Stimulated activated CD4-positive, alpha-beta T cell treated with anti-CD3 and anti-CD28 coated beads, Interleukin-1b, Interleukin-23, amount 100 ng/mL, for 1 hour (primary cell): ENCODE measurements at places on chromosomes 3 and 15.

DNA sequence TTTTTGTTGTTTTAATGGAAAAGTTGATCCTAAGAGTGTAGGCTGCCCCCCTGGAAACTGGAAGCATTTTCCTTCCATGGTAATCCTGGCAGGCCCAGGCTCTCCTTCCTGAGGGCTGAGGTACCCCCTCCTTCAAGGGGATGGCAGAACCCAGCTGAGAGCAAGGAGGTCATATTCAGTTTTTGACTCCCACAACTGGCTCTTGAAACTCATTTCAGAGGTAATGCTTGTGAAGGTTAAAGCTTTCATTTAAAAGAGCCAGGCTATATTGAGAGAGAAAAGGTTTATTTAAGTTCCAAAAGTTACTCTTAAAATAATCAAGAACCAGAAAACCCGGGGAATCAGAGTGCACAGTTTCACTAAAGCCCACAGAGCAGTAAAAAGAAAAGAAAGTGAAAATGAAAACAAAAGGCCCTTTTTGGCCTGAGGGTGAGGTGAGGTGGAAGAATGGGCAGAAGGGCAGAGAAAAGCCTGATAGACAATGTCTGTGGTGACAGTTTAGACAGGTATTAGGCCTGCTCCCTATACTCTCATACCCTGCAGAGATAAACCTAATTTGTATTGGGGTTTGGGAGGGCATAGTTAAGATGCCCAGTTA is 47.0 kb upstream of the RBP1 start:
- no peak for DNase-seq

GRCh38 chr3:126105691-126106187 is 21.8 kb upstream of the SLC41A3 start:
- no peak for DNase-seq

- no peak for DNase-seq
These were observed 11.6 kb downstream of the EAF1 start for GRCh38 chr3:15438983-15439382.

- no peak for DNase-seq
These were observed 419.5 kb upstream of the PROK2 start for GRCh38 chr3:72204452-72204851.

DNA sequence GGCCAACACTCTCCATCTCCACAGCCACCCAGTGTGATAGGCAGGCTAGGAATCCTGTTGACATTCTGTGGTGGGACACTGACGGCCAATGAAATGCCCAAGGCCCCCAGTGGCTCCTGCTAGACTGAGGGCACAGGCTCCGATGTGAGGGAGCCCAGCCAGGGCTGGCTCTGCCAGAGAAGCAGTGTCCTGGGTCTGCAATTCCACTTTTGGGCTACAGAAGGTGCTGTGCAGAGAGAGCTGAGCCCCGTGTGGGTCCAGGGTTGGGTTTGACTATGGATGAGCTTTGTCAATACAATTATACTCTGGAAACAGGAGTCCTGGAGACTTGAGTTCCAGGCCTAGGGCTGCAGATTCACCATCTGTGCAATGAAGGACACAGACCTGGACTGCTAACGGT is 55.7 kb upstream of the TMEM115 start:
- DNase-seq, result no peak

DNA sequence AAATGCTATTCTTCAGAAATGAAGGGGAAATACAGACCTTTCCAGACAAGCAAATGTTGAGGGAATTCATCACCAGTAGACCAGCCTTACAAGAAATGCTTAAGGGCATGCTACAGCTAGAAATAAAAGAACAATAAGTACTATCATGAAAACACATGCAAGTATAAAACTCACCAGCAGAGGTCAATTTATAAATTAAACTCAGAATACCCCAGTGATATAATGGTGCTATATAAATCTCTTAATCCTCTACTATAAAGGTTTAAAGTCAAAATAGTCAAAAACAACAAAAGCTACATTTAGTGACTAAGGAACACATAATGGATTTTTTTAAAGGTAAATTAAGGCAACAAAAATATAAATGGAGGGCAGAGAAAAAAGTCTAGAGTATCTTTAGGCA is 142.5 kb downstream of the CPNE4 start:
- DNase-seq, result no peak

- no peak for DNase-seq
These were observed 29.3 kb downstream of the RARRES1 start for GRCh38 chr3:158702815-158703481.

GRCh38 chr3:16484216-16484615 is 29.3 kb downstream of the RFTN1 start:
- no peak for DNase-seq

- DNase-seq, result no peak
These were observed 12.4 kb downstream of the NTRK3 start for GRCh38 chr15:88243895-88244787.

- DNase-seq, result no peak
These were observed 471.7 kb upstream of the MCTP2 start for GRCh38 chr15:93759629-93760028.

GRCh38 chr3:33047842-33048834 is 48.8 kb downstream of the GLB1 start:
- no peak for DNase-seq

- DNase-seq, result no peak
These were observed 157.7 kb downstream of the RPLP1 start for GRCh38 chr15:69610277-69610676.

DNA sequence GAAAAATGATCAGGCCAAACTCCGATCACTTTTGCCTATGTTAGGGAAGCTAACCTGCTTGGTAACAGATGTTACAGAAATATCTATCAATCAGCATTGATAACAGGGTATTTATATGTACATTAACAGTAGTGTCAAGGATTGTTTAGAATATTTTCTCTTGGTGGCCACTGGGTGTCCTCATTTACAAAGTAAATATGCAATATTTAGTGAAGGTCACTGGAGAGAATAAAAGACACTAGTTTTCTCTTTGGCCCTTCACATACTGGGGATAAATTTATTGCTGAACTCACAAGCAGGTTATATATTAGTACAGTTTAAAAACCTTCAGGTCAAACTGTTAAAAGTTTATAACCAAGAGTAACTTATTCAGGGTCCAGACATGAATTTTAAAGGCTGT is 69.0 kb downstream of the TIGIT start:
- DNase-seq, result no peak

- no peak for DNase-seq
These were observed 1.3 kb downstream of the NOP10 start for GRCh38 chr15:34341381-34342212.

DNA sequence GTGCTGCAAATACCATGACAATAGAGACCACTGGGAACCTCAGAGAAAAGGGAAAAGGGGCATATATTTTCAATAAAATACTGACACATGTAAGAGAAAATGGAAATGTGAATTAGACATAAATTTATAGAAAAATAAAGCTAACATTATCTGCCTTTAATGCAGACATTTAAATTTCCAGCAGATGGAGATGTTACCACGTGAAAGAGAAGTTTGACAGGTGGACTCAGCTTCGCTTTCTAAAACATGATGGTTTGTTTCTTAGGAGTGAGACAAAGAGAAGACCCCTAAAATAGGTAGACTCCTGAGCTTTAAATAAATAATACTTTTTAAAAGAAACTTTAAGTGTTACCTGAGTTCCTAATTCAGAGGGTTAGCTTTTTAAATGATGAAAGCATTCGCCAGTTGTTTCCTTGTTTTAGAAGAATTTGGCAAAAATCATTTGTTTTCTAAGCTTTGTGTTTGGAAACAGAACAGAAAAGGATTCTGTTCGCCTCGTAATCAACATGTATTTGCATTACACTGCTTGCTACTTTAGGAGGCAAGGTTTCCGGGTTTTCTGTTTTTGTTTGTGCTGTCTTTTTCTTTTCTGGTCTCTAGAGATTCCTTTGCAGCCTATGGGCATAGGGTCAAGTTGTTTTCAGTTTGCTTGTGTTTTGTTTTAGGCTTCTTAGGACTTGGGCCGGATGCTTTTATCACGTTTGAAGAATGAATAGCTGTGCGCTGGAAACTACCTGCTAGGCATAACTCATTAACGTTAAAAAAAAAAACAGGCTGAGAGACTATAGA is 271.4 kb downstream of the THSD4 start:
- no peak for DNase-seq

- DNase-seq, result no peak
These were observed 158.6 kb upstream of the NR2E3 start for GRCh38 chr15:71651750-71652186.

- DNase-seq, result no peak
These were observed 28.9 kb upstream of the SNRPA1 start for GRCh38 chr15:101323793-101324523.

DNA sequence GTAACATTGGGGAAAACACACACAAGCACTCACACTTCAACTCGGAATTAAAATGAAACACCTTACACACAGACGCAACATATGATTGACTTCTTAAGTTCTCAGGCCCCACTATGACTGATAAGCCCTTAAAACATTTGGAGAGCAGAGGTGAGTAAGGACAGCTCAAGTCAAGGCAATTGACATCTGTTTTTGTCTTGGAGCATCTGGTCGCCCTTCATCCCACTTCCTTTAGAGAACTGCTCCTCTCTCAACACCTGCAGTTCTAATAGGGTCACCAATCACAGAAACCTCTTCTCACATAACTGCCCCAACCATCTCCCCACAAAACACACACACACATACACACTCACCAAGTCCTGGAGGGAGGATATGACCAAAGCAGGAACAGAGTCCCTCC is 43.4 kb downstream of the ERC2 start:
- no peak for DNase-seq

DNA sequence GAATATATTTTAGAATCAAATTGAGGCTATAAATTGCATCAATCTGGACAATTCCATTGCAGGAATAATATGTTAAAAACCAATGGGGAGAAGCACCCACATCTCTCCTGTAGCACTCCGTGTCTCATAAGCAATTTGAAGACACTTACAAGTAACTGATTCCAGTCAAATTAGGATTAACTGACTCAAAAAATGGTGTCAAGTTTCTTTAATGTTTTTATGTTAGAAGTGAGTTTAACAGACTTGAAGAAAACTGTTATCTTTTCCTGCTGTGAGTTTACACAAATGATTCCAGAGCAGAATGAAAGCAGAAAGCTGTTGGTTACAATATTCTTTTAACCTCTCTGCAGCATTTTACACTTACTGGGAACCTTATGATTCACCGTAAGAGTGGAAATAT is 23.2 kb downstream of the RLBP1 start:
- no peak for DNase-seq

DNA sequence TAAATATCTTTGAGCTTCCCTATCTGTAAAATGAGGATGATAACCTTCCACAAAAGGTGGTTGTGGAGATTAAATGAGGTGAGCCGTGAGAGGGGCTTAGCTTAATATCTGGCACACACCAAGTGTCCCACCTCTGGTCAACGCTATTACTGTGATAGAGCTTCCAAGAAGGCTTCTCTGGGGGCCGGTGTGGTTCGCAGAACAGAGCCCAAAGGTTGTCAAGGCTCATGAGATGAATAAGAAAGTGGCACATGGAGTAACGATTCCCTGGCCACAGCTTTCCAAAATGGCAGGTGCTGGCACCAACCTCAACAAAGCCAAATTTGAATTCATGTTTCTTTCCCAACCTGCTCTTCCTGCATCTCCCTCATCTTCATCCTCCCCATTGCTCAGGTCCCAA is 10.4 kb downstream of the KY start:
- DNase-seq, result no peak

DNA sequence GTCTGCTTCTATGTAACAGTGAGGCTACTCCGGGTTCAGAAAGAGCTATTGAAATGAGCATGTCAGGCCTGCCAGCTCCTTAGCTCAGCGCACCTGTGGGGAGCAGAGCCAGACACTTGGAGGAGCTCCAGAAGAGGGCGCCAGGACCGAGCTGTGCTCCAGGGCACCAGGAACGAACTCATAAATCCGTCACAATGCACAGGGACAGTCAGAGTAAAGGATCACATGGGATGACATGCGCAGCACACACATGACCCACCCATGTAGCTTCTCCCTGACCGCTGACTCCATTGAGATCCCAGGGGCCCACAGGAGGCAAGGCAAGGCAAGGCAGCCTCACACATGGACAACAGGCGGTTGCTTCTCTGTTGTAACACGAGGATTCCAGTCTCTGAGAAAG is 26.0 kb upstream of the GNB5 start:
- DNase-seq, result no peak

- no peak for DNase-seq
These were observed 112.2 kb downstream of the RFTN1 start for GRCh38 chr3:16401273-16401672.

DNA sequence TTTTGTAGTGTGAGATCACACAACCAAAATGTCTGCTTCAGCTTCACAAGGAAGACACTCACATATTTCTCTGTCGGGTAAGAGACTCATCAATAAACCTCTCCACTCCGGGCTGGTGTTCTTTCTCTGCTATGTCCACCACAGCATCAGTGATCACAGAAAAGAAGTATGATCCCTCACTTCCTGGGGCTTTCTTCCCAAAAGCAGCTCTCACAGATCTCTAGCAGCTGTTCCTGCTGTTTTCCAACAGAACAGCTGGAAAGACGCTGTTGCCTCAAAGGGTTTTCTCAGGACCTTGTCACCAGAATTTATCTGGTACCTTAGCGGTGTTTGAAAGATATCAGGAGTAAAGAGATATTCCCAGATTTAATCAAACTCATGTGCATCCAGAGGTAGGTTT is 46.4 kb downstream of the GATM start:
- DNase-seq, result no peak

- DNase-seq, result no peak
These were observed 69.4 kb downstream of the SRGAP3 start for GRCh38 chr3:9179826-9180763.

- no peak for DNase-seq
These were observed 479.9 kb downstream of the MAGI1 start for GRCh38 chr3:65558826-65559225.

GRCh38 chr3:67067251-67067650 is 69.1 kb downstream of the KBTBD8 start:
- no peak for DNase-seq

- DNase-seq, result no peak
These were observed 6.7 kb upstream of the CMTM7 start for GRCh38 chr3:32384938-32385337.

- no peak for DNase-seq
These were observed 189.7 kb downstream of the CDIN1 start for GRCh38 chr15:36769098-36769497.

DNA sequence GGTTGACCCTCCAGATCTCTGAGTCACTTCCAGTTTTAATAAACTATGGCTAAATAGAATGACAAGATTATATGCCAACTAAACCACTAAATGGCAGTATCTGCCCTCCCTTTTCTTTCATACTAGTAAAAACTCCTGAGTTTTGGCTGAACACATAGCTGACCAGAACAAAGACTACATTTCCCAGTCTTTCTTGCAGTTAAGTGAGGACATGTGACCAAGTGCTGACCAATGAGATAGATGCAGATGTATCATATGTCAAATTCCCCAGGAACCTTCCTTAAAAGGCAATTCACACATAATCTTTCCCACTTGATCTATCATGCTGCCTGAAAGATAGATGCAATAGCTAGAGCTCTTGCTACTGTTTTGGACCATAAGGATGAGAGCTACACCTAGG is 191.3 kb downstream of the SHOX2 start:
- DNase-seq, result no peak
